ENCODE measurements at places on chromosomes 13 and 19. TPM values are rescaled to one million over a fixed set of nuclear protein-coding genes. Genes with fewer than 3 reads are reported as not detected.

The PRR36 gene
- 8.9 TPM for polyA plus RNA-seq

GRCh38 chr13:75175575-75175974, 306.4 kb downstream of the TBC1D4 start:
- DNase-seq = no peak

The PLK5 gene
- 0.36 TPM for polyA plus RNA-seq

The CYP2F1 gene
- not detected for polyA plus RNA-seq

DNA sequence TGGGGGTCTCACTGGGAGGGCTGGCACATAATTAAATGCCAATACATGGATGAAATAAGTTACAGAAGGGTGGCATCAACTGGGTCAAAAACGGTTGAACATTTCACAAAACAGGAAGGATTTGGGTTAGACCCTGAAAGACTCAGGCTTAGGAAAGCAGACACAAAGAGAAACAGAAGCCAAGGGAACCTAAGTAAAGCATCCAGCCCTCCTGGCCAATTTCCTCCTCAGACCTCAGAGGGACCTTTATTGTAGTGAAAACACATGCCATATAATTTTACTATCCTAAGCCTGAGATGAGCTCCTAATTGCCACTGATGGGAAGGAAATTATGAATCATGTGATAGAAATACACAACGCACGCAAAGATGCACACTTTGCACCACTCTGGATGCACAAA, 12.1 kb upstream of the CEACAM3 start:
- no peak for DNase-seq

GRCh38 chr13:50401049-50401505, 385.8 kb downstream of the KCNRG start:
- DNase-seq = no peak

- DNase-seq = no peak
These were observed 19.9 kb downstream of the LRCH1 start for GRCh38 chr13:46572752-46573431.

- no peak for DNase-seq
These were observed 3.4 kb upstream of the WIZ start for GRCh38 chr19:15453091-15453578.

GRCh38 chr13:114194853-114195252, 15.8 kb downstream of the CFAP97D2 start:
- no peak for DNase-seq

The FGF21 gene
- polyA plus RNA-seq = not detected

The MBD3L2 gene
- polyA plus RNA-seq = not detected

GRCh38 chr13:37492741-37493514, 105.6 kb downstream of the POSTN start:
- no peak for DNase-seq

The CARM1 gene
- 42.5 TPM for polyA plus RNA-seq

The KCNN1 gene
- polyA plus RNA-seq = 7.3 TPM

GRCh38 chr19:49553451-49554271, 25.9 kb downstream of the RCN3 start:
- no peak for DNase-seq

The ZNF844 gene
- polyA plus RNA-seq = 32.1 TPM

The FCER2 gene
- 0.15 TPM for polyA plus RNA-seq

- no peak for DNase-seq
These were observed 279.1 kb downstream of the FGF9 start for GRCh38 chr13:21949818-21950429.

The S1PR4 gene
- polyA plus RNA-seq = 0.17 TPM

The LRG1 gene
- 1.1 TPM for polyA plus RNA-seq

The FFAR1 gene
- 0.22 TPM for polyA plus RNA-seq

- DNase-seq = no peak
These were observed 1.4 kb upstream of the VASP start for GRCh38 chr19:45505996-45506245.

DNA sequence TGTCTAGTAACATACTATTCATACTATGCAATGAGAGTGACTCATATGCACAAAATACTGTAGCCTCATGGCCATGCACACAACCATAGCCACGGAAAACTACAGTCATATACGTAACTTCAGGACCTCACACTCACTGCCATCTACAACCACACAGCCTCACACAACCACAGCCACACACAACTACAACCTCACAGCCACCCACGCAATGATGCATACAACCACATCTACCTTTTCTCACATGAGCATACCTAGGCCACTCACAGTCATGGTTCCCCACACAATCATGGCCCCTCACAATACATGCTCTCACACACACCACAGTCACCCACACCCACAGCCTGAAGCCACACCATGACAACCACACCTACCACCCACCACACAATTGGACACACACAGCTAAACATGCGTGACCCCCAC, 8.7 kb upstream of the TNFSF14 start:
- no peak for DNase-seq

GRCh38 chr13:70336866-70337265, 228.6 kb upstream of the KLHL1 start:
- DNase-seq = no peak

- no peak for DNase-seq
These were observed 84.6 kb downstream of the FRY start for GRCh38 chr13:32116210-32116609.

DNA sequence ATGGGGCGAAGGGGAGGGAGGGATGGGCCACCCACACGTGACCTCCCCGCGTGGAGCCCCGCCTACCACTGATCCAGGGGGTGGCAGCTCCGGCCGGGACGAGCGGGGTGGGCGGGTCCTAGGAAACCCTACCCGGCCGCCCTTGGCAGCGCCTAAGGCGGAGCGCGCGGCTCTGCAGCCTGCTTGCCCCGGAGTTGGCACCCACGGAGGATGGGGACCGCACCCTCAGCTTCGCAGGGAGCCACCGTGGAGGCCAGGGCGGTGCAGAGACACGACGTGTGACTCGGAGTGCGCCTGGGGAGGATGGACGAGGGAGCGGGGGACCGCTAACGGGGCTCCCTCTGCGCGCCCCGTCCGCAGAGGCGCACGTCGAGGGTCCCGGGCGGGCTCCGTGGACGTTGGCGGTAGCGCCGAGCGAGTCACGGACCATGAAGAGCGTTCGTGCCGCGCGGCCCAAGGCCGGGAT, at the start of gene RGS9BP:
TSS of gene RGS9BP (plus strand) at position 129 of the 466 bp plus-strand sequence. CDS start 416 bp downstream, outside the sequence.
- DNase-seq = no peak

DNA sequence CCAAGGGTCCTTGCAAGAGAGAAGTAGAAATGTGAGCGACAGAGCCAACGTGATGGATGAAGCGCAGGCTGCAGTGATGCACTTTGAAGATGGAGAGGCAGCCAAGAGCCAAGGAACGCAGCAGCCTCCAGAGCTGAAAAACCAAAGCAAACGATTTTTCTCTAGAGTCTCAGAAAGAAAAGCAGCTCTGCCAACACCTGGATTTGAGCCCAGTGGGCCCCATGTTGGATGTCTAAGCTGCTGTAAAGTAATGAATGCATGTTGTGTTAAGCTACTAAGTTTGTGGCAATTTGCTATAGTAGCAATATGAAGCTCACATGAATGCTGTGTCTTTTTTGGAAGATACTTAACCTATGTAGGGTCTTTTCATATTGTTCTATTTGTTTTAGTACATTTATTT, 894.3 kb downstream of the EFNB2 start:
- no peak for DNase-seq

GRCh38 chr13:44921931-44922758, 67.1 kb downstream of the NUFIP1 start:
- no peak for DNase-seq

GRCh38 chr13:50106559-50106958, 91.3 kb downstream of the KCNRG start:
- DNase-seq = no peak

The PLIN4 gene
- polyA plus RNA-seq = 0.75 TPM

GRCh38 chr13:66576381-66576780, 653.8 kb downstream of the PCDH9 start:
- DNase-seq = no peak

The PRSS57 gene
- 0.40 TPM for polyA plus RNA-seq

DNA sequence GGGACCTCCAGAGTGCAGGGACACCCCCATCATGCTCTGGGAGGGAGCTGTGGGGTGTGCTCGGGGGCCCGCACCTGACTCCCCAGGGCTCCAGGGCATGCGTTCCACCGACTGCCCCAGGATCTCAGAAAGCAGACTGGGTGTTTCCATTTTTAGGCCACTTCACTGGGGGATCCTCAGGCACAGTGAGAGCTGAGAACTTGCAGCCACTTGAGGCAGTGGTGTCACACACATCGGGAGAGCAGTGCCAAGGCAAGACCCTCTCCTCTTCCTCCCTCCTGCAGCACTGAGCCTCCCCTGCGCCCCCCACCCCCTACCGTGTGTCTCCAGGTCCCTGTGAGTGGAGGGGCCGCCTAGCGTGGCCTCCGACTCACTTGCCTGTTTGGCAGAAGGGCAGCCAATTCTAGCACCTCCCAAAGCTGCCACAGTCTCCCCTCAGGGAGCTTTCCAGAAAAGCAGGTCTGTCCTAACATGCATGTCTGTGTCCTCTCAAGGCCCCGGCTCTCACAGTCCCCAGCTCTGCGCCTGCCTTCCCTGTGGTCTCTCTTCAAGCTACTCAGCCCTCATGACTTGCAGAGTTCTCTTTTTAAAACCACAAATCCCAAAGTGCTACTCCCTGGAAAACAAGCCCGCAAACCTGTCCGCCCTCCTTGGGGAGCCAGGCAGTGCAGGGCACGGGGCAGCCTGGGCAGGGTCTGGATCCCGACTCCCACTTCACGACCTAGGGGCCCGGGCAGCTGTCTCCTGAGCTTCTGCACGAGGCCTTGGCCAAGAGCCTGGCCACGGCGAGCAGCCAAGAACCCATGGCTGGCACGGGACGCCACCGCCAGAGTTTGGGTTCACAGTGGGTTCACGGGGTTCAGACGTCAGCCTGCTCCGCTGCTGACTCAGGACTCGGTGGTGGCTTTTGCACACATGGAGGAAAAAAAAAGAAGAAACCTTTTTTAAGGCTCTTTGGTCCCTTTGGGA, 94.1 kb downstream of the STK24 start:
- DNase-seq = no peak

DNA sequence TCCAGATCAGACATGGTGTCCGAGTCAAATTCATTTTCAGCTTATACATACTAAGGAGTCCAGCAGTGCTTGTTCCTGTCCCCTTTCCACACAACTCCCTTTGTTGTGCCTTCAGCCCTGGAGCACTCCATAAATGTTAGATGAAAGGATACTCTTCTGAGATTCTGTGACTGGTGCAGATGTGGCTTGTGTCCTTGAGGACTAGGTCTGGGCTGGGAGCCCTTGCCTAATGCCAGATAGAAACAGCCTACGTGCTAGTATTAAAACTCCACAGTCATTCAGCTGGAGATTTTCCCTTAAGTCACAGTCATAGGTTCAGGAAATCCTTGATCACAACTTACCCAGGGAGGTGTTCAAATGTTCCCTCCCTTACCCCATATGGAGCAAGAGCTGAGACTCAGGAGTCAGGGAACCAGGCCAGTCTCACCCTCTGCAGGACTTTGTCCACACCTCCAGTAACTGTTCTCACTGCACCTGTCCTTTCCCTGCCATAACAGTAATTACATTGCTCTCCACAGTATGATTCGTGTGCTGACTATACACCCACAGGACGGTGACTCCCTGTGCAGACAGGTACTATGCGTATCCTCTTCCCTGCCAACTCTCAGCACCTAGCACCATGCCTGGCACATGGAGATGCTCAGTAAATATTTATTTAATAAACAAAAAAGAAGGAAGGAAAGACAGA, 15.5 kb upstream of the SERPINE3 start:
- DNase-seq = no peak

The CEACAM3 gene
- polyA plus RNA-seq = not detected

- no peak for DNase-seq
These were observed at the start of gene SPRED3 for GRCh38 chr19:38388349-38389100. Gene SPRED3, plus strand, starts transcription at chr19:38388697. Its CDS starts 1,606 bp downstream, at chr19:38390303.

The PPM1N gene
- polyA plus RNA-seq = 0.25 TPM
